ENCODE measurements at places on chromosomes 11 and 22.
A peak's percentile ranks its signal among the peaks of the same experiment; 100 is the strongest.

DNA sequence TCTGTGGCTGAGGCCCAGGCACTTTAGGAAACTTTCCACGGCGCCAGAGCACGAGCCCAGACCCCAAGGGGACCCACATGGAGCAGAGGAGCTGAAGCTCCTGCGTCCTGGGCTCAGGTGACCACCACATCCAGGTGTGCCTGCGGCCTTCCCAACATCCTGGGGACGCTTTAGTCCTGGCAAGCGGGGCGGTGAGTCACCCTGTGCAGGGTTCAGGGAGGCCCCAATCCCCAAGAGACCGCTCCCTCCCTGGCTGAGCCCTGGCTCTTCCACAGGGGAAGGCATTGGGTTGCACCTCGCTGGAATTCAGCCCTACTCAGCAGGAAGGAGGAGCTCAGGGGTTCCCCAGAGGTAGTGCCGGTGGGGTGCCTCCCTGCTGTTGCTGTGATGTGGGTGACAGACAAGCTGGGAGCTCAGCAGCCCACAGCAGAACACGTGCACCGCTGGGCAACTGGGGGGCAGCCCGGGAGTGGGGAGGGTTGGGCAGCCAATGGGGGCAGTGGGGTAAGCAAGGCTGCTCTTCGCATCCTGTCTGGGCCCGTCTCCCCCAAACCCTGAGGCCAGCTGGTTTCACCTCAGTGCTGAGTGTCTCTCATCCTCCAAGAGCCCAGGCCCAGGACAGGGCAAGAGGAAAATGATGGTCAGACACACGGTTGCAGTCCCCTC is 802.8 kb downstream of the BRD1 start:
- no peak for DNase-seq

DNA sequence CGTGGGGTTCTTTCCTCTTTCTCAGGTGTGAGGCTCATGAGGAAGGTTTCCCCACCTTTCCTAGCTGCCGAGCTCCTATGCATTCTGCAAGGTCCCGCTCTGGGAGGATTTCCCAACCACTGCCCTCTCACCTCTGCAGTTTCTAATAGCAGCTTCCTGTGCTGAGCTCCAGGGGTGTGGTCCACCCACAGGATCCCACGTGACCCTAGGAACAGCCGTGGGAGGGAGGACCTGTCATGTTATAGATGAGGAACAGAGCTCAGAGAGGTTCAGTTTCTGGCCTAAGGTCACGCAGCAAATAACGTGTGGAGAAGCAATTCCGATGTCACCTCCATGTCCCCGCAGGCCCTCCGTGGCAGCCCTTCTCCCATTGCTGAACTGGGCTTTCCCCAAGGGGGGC is 38.5 kb downstream of the FLRT1 start:
- no peak for DNase-seq

GRCh38 chr11:100367892-100368291 is 319.2 kb upstream of the ARHGAP42 start:
- no peak for DNase-seq

DNA sequence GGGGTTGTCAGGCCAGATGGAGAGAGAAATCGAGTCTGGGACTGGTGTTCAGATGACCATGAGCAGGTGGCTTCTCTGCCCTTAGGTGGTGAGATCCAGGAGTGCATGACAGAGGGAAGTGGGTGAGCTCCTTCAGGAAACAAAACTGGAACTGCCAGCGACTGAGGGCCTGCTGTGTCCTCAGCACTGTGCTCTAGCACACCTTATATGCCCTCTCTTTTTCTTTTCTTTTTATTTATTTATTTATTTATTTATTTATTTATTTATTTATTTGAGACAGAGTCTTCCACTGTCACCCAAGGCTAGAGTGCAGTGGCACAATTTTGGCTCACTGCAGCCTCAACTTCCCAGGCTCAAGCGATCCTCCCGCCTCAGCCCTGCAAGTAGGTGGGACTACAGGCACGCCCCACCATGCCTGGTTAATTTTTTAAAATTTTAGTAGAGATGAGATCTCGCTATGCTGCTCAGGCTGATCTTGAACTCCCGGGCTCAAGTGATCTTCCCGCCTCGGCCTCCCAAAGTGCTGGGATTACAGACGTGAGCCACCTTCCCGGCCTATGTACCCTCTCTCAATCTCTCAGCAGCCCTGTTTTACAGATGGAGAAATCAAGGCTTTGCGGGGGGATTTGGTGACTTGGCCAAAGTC is 14.8 kb upstream of the RASD2 start:
- DNase-seq: no peak

GRCh38 chr11:79438631-79439409 is 2.0 kb downstream of the TENM4 start:
- no peak for DNase-seq

GRCh38 chr11:46463701-46464421 is 72.3 kb upstream of the CHRM4 start:
- DNase-seq: no peak

GRCh38 chr11:19320827-19321226 is 80.1 kb upstream of the E2F8 start:
- DNase-seq: no peak

DNA sequence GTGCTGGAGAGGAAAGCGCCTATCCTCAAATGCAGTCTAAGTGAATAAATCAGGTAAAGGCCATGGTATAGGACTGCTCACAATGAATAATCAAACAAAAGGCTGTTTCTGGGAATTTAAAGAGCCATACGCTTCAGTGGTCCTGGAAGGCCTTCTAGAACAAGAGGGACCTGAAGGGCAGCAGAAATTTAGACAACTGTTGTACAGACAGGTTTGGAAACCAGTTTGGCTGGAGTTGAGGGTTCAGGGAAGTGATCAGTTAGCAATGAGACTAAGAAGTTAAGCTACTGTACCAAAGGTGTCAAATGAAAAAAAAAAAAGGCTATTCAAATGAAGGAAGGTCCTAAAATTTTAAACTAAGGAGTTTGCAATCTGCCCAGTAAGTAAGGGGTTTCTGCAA is 56.6 kb upstream of the SCUBE2 start:
- no peak for DNase-seq

GRCh38 chr11:84552791-84553190 is 1074.4 kb downstream of the DLG2 start:
- no peak for DNase-seq

DNA sequence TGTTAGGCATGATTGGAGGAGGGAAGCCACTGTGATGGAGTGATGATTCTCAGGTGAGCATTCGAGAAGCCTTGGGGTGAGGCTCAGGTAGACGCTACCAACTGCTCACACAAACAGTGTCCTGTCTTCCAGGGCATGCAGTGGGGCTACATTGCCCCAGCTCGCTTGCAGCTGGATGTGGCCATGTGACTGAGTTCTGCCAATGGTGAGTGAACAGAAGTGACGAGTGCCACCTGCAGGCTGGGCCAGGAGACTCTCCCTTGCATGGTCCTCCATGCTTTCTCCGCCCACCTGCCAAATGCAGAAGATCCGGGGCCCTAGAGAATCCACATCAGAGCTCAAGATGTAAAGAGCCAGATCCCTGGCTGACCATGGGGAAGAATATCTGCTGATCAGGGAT is 195.9 kb downstream of the BCR start:
- peak; percentile 68 for DNase-seq

GRCh38 chr11:7642747-7643146 is 30.6 kb downstream of the CYB5R2 start:
- DNase-seq: no peak

DNA sequence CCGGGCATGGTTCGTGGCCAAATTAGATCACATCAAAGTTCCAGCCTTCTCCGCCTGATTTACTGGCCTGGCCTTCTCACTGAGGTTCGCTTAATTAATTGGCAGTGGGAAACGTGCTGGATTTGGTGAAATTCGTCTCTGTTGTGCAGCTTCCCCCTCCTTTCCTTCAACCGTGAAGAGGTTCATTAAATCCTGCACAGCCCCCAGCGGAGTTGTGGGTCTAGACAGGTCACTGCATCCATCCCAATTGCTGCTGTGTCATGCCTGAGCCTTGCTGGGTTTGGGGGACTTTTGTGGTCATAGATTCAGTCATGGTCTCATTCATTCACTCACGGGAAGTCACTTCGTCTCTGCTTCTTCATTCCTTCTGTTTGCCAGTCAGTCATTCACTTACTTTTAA is 90.0 kb downstream of the INSC start:
- DNase-seq: no peak

DNA sequence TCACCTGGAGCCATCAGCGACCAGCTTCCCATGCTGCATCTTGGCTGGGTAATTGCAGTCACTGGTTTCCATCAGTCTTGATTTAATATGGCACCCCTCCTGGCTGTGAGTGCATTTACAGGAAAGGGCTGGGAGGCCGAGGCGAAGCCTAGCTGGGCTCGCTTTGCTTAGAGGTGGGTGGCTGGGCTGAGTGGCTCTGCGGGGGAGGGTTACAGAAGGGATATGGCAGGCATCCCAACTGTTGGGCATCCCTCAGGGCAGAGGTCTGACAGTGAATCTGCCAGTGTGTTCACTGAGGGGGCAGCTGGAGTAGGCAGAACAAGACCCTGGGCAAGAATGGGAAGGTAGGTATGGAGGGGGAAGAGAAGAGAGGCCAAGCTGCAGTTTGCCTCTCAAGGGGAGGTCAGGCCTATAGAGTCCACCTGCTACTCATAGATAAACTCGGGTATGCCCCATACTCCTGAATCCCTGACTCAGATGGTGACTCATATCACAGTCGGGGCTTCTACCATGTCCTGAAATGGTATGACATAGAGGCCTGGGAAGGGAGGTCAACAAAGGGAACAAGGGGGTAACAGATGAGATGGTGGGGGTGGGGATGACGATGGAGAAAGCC is 77.5 kb upstream of the PHOX2A start:
- DNase-seq: no peak

- DNase-seq: no peak
These were observed 79.6 kb upstream of the OR5AK2 start for GRCh38 chr11:56909080-56909479.
